NCI-H1417 treated with DMSO at 0.1 percent for 48 hours (cell line): ENCODE measurements at places on chromosomes 4 and X.

DNA sequence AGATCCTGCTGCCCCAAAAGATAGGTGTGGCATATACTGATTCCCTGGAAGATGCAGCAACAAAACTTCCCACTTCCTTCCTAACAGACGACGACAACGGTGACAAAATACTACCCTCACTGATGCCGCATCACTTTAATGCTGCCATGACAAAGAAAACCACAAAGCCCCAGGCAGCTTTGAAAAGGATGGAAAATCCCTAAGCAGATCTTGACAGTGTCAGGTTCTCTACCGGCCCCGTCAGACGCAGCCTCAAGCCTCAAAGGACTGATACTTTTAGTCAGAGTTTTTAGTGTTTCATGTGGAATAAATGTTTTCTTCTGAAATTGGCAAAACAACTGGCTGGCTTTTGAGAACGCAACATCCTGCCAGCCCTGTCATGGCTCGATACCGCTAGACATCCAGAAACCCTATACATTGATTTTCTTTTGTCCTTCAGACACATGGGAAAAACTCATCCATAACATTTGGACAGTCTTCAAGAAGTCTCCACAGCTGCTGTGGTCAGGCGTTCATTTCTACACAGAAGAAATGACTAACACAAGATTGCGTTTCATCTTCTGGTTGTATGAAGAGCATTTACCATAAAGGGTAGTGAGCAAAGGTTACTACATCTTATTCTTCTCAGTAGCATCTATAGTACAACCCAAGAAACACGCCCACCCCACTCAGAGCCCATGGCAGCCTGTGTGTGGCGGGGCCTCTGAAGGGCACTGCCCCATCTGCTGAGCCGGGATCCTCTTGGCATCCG, 60.1 kb downstream of the GATB start:
- no peak for DNase-seq

- DNase-seq, result no peak
These were observed 2.0 kb downstream of the NUDT11 start for GRCh38 chrX:51494409-51494808.

DNA sequence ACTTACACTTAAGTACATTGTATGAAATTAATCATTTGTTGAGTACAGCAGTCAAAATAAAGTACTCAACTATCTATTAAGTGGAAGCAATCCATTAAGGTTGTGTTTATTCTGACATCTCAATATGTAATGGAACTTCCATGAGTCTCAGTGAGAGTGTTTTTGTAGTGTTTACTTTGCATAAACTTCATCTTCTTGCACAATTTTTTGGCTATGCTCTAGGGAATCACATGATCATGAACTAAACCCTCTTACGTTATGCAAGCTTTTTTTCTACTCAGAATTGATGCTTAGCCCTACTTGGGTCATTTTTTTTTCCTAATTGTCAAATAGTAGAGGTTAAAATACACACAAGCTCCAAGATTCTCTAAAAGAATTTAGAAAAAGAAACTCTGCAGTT, 21.1 kb upstream of the PIGA start:
- no peak for DNase-seq

GRCh38 chr4:48212165-48212564, 57.5 kb downstream of the TEC start:
- no peak for DNase-seq

DNA sequence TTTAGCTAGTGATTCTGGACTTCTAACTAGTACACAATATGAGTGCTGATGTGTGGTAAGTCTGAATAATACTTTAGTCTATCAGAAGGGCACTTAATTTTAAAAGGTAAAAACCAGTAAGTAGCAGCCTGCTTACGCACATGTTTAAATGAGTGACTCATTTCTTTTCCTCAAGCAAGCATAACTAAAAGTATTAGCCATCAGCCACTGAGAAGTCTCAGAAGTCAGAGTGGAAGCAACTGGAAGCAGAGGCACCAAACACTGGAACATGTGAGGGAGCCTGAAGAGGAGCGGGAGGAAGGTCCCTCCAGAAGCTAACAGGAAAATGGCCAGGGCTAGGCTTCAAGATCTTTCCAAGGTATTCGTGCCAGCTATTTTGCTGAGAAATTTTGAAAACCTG, 257.7 kb downstream of the RAPGEF2 start:
- no peak for DNase-seq

GRCh38 chrX:111363741-111364140, 48.3 kb downstream of the DCX start:
- DNase-seq, result no peak

DNA sequence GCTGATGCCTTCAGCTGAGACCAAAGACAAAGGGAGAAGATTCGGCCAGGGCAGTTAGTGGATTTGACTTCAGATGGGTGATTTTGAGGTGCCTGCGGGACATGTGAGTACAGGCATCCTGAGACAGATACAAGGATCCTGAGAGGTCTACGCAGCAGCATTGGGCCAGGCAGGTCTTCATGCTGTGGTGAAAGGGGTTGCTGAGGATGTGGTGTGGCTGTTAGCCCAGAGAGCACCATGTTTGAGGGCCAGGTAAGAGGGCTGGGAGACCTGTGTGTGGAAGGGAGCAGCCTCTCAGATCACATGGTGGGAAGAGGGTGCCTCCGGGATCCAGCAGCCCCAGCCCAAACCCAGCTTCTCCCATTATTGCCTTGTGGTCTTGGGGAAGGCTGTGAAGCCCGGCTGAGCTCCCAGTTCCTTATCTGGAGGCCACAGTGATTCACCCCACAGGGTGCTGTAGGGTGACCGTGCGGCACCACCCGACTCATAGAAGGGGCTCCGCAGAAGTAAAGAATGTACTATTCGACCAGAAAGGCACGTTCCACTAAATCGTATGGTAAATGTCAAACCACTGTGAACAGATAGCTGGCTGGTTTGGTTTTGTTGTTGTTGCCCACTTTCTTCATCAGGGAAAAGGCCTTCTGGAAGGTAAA, 27.7 kb upstream of the TADA2B start:
- no peak for DNase-seq

- DNase-seq, result no peak
These were observed 722 bp upstream of the EFHC2 start for GRCh38 chrX:44344194-44344593.
